Trophoblast cell (in vitro differentiated cells and primary cell): ENCODE measurements at places on chromosomes 3 and 15.

GRCh38 chr3:27533718-27534573, 49.8 kb upstream of the SLC4A7 start:
- DNase-seq: peak; percentile 99

GRCh38 chr3:153889905-153890334, 231.3 kb upstream of the ARHGEF26 start:
- DNase-seq: no peak

GRCh38 chr15:41567862-41568261, 8.8 kb downstream of the TYRO3 start:
- no peak for DNase-seq

DNA sequence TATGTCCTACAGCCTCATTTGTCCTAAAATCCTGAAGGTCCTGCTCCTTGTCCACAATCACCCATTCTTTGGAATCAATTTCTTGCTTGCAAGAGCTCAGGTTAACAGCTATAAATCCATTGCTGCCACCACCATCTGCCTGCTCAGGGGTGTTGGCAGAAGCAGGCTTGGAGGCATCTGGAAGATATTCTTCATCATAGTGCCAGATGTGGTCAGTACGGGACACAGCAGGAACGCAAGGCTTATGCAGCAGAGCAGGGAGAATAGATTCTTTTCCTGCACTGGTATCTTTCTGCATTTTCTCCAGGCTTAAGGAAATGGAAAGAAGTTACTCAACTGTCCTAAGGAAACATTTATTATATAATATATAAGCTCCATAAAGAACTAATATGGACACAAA, 38.5 kb upstream of the CDAN1 start:
- no peak for DNase-seq

DNA sequence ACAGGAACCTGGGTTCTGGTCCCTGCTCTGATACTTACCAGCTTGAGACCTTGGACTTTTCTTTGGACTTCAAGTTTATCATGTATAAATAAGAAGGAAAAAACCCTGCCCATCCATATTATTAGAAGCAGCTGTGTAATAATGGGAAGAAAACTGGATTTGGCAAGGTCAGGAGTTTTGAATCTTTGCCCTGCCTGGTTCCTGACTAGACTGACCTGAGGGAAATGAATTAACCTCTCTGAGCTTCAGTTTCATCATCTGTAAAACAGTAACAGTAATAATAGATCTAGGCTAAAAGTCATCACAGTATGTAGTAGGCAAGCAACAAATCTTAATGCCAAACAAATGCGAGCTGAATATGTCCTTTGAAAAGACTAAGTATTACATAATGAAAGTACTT, 68.8 kb downstream of the FSIP1 start:
- no peak for DNase-seq

DNA sequence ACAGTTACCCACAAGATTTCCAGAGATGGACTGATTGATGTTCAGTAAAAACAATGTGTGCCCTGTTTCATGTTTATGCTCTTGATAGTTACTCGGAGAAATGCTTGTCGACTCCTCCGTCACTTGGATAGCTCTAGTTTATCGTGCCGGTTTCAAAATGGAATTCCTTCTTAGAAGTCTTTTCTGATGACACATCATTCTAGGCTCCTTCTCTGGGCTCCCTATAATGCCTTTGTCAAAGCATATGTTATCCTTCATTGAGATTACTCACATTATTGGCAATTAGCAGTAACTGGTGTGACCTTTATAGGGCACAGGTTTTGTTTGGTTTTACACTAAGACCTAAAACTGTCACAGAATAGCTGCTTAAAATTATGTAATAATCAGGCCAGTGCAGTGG, 201.8 kb downstream of the CNTN6 start:
- no peak for DNase-seq

DNA sequence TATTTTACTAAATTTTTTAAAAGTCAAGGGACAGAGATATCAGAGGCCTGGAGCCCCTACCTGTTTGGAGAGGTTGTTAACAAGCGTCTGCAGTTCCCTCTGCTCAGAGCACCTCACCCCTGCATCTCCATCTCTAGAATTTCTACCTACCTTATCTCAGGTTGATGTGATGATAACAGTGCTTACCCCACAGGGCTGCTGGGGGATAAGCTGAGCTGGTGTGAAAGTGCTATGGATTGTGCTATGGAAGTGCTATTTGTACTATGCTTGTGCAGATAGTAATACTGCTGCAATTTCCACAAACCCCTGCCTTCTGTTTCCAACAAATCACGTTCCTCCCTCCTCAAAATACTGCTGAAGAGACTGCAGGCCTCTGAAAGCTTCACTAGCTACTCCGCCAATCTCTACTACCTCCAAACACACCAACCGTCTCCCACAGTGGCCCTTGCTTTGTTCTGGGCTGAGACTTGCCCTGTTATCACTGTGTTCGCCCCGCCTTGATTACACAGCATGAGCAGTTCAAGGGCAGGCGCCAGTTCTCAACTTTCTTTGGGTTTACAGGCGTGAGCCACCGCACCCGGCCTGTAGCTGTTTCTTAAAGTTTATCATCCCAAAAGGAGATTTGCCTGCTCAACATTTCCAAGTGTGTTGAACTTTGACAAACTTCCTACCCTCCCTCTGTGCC, 28.4 kb upstream of the PARL start:
- DNase-seq: peak; percentile 9

DNA sequence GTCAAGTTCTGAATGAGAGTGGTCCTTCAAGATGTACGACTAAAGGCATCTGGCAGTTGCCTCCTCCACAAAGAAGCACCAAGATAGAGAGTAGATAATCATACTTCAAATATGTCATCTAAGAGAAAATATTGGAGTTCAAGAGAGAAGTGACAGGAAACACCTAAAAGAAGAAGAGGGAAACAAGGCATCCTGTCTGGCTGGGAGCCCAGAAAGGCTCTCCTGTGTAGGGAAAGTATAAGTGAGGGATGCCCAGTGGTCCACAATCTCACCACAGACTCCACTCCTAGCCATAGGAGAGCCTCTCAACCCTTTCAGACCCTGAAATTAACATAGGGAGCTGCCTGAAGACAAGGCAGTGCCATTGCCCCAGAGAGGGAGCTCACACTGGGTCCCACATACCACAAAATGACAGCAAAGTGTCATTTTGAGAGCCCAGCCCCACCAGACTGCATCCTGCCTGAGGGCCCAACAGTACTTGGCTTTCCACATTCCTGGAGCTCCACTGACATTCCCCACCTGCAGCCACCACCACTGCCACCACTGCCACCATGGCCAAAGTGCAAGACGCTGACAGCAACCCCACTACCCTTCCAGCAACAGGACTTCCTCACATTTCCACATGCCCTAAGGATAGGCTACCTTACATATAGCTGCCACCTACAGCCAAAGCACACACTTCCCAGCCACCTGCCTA, 210.6 kb downstream of the ATP8B4 start:
- DNase-seq: peak; percentile 83

- DNase-seq: peak; percentile 20
Measured at GRCh38 chr15:75640483-75641178, 607 bp upstream of the IMP3 start.

GRCh38 chr3:29354894-29355293, 74.0 kb downstream of the RBMS3 start:
- no peak for DNase-seq

- no peak for DNase-seq
Measured at GRCh38 chr3:153180860-153181372, 18.9 kb downstream of the RAP2B start.

- no peak for DNase-seq
Measured at GRCh38 chr15:57156210-57156884, 220.0 kb upstream of the CGNL1 start.

GRCh38 chr15:72932472-72932871, 119.8 kb upstream of the NEO1 start:
- DNase-seq: no peak

DNA sequence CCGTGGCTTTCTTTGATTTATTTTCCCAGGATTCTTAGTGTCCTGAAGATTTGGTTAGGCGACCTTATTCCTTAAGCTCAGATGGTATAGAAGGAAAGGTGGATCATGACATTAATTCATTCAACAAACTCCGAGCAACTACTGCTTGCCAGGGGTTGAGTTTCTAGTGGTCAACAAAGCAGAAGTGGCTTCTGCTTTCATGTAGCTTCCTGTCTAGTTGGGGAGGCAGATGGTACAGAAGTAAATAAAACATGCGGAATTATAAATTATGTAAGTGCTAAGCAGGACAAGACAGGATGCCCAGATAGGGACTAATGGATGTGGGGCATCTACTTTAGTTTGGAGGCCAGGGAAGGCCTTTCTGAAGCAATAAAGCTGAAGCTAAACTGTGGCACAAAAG, 15.6 kb downstream of the EEFSEC start:
- DNase-seq: no peak

DNA sequence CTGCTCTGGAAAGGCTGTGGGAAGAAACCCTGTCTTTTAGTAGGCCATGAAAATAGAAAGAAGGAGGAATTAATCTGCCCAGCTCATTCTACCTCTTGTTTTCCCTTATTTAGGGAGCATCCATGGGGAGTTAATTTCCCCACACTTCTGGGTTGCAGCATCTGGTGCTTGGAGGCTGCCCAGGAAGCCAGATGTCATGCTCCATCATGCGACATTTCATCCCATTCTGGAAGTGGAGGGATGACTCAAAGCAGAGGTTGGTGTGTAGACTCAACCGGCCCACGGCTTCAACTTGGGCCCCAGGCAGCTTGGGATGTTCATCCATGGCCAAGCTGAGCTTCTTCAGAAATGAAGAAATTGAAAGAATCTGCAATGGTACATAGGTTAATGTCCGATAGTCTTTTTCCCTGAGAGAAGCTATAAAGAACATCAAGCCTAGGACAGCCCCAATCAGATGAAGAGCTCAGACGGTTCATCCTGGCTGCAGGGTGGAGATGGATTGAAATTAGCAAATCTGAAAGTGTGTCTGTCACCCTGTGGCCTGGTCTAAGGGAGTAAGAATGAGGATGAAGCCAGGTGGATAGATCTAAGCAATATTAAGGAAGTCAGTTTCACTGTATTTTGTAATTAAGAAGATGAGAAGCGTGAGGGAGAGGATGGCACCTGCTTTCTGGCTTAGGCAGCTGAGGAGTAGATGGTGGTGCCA, 24.5 kb upstream of the PROK2 start:
- DNase-seq: no peak

DNA sequence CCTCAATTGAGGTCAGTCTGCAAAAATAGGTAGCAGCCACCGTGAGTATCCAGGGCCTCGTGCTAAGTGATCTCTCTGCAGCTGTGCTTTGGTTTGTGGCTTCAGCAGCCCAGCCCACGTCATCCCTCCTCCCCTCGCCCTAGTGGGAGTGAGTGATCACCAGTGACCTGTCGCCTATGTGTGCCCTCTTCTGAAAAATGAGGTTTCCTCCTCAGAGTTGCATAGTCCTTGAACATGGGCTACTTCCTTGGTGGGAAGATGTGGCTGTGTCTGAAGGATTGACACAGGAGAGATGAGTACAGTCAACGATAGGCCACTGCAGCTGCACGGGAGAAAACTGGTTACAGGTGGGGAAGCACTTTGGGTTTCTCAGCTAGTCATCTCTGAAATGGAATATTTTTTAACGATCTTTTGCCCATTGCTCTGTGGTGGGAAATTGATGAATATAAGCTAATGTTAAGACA, 144.8 kb upstream of the BHLHE40 start:
- DNase-seq: no peak

GRCh38 chr3:13688824-13689223, 139.9 kb downstream of the FBLN2 start:
- DNase-seq: no peak

DNA sequence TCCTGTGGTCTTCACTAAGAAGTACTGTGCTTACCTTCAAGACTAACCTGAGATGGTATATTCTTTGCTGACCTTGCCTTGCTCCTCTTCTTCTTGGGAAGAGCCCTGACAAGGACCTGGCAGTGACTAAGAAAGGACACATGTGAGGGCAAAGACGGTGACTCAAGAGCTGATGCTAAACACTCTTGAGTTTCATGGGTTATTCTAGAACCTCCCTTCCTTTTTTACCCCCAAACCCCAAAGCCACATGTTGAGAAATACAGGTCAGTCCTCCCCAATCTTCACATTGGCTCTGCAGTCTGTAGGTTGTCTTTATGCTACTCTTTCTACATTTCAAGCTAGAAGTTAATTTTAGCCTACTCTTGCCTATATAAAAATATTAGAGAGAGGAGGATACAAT, 200.6 kb downstream of the SEMA6D start:
- DNase-seq: no peak

- peak; percentile 4 for DNase-seq
Measured at GRCh38 chr15:73239564-73240215, 129.1 kb downstream of the HCN4 start.

DNA sequence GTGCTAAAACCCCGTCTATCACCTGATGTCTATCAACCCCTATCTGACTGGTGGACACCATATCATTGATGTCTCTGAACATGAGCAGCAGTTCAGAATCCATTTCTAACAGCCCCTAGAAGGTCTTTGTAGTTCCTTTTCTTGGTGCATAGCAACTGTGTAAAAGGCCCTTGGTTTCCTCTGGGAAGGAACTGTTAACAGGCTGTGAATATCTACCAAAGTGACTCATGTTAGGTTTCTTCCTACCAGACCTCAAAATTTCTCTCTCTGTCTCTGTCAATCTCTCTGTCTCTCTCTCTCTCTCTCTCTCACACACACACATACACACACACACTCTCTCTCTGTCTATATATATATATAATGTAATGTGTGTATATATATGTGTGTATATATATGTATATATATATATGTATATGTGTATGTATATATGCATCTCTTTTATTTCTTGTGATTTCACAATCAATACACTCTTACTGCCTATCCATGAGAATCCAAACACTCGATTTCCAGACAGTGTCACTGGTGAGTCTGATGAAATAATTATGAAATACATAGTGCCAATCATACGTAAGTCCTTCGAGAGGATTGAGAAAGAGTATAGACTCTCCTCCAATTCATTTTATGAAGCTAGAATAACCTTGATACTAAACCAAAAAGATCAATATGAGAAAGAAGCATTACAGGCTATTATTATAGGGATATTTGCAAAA, 335.9 kb upstream of the SLCO3A1 start:
- no peak for DNase-seq

- no peak for DNase-seq
Measured at GRCh38 chr3:159169828-159170227, 368.0 kb downstream of the MFSD1 start.

DNA sequence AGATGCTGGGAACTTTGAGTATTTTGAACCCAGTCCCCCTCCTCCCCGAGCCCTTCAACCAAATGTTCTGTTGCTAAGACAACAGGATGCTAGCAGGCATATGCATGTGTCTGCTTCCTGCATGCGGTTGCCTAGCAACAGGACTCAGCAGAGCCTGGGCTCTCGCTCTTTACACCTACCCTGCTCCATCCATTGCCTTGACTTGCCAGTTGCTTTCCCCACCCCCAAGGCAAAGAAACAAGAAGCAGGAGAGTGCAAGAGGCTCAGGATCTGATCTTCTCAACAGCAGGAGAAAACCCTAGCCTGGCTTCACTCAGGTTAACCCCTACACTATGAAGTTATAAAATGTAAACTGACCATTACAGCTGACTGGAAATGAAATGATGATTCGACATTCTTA, 393.0 kb downstream of the IGSF11 start:
- DNase-seq: no peak

DNA sequence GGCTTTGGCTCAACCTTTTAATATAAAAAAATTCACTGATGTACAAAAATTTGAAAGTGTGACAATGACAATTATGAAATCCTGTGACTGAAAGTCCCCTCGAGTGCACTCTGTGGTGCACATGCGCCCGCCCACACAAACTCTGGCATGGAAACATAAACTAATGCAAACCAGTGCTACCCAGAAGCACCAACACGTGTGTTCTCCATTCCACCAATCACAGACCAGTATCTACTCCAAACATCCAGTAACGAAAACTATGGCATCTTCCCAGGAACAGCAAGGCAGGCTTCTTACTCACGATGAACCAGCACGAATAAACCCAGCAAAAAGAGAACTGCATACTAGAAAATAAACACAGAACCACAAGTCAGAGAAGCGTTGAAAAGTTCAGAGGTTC, 11.7 kb upstream of the NMB start:
- no peak for DNase-seq
